ENCODE measurements at places on chromosomes 7 and 10.

GRCh38 chr7:148856891-148857290 lies 27.2 kb downstream of the EZH2 start:
- DNase-seq: no peak

GRCh38 chr7:35565927-35566326 lies 129.0 kb downstream of the HERPUD2 start:
- DNase-seq: no peak

- DNase-seq: peak; percentile 9
Observed at GRCh38 chr7:904847-905246, 28.5 kb downstream of the GET4 start.

DNA sequence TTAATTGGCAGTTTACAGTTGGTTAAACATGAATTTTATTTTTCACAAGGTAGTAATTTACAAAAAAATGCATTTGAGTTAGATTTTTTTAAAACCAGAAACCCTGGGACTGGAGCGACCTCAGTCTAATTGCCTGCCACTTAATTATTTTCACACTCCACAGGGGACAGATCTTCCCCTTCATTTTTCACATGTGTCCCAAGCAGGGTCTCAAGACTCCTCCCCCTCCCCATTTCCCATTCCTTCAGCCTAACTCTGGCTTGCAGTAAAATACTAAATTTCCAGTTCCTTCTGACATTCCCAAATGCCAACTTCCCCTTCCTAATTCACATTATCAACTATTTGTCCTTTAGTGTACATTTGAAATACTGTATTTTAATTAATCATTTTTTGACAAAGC lies 948 bp downstream of the ZNF138 start:
- no peak for DNase-seq

DNA sequence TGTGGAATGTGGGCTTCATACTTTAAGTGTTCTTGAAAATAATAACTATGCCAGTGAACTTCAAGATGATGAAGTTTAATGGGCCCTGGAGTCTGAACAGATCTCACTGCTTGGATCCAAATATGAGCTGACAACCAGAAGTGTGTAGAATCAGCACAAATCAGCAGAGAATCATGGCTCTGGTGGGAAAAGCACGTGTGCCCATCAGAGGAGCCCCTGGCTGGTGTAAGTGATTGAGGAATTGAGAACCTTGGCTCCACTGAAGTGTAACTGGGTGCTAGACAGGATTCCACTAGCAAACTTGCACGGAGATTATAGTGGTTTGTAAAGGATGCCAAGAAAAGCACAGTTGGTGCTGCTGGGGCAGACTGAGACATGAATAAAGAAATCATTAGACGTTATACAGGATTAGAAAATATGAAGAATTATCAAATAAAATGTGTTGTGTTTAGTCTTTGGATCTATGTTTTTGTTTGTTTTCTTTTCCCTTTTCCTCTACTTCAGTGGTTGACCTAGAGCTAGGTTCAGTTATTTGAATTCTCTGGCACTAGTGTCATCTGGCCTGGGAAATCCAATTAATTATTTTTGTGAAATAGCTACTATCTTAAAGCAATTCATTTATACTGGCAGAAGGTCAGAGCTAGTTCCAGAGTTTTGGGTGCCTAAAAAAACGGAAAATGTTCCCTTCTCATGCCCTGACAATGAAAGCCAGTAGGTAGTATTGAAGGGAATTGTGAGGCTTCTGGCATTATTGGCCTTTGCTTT lies 175.7 kb upstream of the MEOX2 start:
- no peak for DNase-seq

DNA sequence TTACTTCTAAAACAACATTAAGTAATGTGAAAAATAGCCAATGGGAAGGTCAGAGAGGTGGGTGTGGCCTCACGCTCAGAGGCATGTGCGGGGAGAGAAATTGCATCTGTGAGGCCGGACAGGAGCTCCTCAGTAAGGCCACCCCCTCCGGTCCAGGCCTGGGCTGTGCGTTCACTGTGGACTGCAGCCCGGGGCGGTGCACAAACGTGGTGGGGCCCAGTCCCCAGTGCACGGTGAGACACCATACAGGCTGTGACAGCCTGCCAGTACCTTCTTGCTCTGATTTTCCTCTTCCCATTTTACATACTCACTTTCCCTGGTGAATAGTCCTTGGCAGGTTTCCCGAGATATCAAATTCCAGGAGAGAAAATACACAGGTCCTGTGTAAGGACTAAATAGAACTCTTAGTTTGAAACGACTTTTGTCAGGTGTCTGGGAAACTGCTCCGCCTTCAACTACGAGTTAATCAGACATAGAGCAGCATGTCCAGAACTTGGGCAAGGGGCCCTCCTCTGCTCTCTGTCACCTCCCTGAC lies 174.1 kb upstream of the MKI67 start:
- DNase-seq: no peak

DNA sequence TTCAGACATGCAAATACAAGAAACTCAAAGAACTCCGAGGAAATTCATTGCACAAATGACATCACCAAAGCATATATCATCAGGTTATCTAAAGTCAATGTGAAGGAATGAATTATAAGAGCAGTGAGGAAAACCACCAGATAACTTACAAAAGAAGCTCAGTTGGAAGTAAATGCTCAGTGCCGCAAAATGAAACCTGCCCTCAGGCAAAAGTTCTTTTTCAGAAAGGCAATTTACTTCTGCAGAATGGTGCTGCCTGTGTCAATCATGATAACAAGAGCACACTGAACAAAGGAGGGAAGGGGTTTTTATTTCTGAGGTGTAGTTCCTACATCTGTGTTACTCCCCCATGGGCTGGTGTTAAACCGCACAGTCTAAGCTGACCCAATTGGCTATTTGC lies 550.6 kb upstream of the SEMA3D start:
- no peak for DNase-seq

- no peak for DNase-seq
Observed at GRCh38 chr10:62578301-62578700, 204.1 kb downstream of the ZNF365 start.

DNA sequence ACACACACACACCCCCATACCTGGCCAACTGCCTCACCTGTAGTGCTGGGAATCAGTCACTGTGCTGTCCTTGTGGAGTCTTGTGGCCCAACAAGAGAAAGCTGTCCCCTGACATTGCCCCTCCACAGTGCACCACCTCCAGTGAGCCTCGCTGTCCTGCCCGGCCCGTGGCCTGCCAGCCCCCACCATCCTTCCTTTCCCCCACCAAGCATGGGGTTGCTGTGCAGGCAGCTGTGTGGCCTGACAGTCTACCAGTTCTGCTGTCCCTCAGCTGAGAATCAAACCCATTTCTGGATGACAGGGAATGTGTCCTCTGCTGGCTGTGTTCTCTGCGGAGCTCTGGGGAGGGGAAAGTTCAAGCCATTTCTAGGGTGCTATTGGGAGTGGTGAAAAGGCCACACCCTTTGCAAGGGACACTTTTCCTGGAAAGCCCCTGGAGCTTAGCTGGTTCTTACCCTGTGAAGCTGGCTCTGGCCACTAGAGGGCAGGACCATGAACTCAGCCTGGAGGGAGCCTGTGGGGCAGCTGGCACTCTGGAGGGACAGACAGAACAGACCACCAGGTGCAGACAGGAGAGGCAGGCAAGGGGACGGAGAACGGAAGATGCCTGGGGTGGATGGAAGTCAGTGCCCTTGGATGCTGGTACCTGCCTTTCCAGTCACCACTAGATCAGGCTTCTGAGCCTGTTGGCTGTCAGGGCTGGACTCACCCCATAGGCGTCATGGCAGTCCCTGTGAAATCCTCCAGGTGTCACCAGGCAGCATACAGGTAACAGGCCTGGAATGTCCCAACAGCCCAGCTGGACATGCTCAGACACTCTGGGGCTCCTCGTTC lies 10.5 kb upstream of the MTPAP start:
- no peak for DNase-seq

DNA sequence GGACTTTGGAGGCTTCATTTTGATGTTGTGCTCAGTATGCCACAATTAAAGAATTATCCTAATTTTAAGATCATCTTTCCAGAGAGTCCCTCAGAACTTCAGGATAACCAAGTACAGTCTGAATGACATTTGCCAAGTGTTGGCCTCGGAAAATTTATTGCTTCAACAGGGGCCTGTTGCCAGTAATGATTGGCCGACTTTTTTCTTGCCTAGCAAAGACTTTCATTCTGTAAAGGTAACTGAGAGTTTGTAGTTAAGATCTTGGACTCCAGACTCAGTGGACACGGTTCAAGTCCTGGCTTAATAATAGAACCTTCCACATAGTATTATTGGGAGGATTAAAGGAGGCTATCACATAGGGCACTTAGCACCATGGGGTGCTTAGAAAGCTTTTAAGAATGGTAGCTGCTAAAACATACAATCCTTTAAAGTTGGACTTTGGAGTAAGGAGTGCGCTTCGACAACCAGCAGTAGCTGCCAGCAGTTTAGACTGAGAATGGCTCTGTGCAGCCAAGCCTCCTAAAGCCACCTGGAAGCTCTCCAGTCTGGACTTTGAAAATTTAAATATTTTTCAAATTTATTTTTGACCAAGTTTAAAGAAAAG lies 90.0 kb downstream of the PLCE1 start:
- no peak for DNase-seq

DNA sequence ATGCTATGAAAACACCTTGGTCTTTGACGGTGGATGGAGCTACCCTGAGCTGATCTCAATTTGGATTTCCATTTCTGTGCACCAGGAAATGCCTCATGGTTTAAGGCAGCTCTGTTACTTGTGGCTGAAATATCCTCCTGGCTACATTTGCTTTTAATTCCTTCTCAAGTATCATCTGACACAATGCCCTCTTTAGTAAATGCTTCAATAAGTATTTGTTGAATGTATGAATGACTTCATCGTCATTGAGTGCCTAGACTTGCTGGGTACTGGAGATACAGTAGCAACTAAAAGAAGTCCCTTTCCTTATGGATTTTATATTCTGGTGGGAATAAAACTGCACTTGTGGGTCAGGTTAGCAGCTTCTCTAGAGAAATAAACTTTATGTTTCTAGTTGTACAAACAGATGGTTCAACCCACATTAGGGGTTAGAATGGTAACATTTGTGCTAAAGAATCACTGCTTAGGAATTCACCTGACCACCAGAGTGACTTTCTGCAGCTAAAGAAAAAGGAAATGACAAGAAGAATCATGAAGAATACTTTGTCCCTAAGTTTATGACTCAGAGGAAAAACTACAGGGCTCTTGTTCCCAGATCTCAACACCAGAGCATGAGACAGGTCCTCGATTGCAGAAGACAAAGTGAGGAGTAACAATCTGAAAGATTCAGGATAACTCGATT lies 21.8 kb upstream of the SMNDC1 start:
- DNase-seq: no peak

- DNase-seq: no peak
Observed at GRCh38 chr10:118927321-118927720, 102.2 kb upstream of the NANOS1 start.

DNA sequence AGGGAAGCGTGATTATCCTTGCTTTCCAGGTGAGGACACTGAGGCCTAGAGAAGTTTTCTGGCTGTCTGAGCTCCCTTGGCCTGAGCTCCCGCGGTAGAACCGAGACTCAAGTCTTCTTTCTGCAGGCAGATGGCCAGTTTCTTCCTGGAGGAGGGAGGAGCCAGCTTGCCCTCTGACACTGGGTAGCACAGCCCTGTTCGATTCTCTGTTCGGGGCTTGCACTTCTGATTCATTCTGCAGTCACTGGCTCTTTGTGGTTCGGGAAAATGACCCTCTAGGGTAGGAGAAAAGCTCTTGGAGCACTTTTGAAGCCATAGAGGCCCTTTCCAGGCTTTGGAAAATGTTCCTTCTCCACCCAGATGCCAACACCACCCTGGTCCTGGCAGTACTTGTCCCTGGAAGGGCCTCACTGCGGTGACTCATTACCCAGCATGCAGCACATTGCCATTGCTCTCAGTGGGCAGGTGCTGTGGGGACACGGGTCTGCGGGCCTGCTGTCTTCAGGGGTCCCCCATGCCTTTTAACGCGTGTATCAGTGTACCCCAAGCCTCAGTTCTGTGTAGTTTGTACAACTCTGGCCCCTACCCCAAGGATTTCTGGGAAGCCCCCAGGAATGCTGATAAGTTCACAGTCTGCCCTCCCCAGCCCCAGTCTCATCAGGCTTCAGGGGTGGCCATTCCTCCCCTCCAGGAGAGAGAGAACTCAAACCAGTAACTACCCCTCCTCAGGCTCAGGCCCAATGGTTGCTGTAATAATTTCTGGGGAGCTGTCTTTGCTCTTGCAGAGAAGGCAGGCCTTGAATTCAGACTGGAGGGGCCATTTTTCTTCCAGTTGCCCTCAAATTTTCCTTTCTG lies 11.9 kb downstream of the CHST3 start:
- peak; percentile 77 for DNase-seq
